Hypothalamus (tissue), 51 donors: ENCODE measurements at places on chromosomes 11 and 22.

DNA sequence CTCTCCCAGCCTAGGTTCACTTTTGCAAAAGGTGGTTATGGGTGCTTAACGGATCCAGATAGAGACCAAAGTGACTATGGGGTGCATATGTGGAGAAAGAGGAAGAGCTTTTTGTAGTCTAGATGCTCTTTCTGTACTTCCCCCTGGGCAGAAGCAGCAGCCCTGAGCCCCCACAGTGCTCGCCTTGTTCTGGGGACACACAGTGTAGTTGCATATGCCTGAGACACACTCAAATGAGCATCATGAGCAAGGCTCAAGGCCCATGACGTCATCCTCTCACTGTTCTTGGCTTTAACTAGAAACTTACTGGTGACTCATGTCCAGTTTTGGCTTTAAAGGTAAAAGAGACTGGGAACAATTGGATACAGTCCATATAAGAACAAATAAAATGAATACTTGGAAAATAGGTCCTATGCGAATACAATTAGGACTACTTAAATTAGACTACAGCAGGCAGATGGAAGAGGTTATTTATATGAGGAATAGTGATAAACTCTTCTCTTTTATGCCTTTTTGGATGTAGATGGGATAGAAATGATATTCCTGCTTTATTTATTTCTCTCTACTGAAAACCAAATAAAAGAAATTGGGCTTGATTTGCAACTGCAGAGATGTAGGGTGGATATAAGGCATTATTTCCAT, 20.1 kb upstream of the PEX26 start:
- no peak for DNase-seq

GRCh38 chr11:63998558-63999348, 12.5 kb downstream of the OTUB1 start:
- no peak for DNase-seq

GRCh38 chr11:131754671-131755070, 384.3 kb downstream of the NTM start:
- DNase-seq = no peak

GRCh38 chr22:25696763-25697162, 45.2 kb upstream of the MYO18B start:
- DNase-seq = no peak

DNA sequence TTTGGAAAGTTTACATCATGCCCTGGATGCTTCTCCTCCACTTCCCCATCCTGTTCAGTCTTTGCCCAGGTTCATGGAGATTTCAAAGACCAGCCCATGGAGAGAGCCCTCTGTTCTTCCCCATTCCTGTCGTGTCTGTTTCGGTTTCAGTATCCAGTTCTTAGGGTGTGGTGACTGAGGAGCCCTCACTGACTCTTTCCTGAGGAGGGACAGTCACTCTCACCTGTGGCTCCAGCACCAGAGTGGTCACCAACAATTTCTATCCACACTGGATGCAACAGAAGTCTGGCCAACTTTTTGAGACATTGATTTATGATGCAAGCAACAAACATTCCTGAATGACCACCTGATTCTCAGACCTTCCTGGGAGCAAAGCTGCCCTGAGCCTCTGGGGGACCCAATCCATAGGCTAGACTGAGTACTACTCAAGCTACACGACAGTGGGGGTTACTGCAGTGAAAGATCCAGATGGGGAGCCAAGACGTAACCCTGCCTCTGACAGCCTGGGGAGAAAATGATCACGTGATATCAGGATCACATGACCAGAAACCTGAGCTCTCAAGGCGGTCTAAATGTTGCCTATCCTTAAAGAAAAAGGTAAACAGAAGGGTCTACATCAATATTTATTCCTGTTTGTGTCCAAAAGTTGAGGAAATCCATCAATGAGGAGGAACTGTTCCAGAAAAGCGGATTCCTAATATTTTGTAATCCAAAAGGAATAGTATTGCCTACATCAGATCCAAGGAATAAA, 76.2 kb upstream of the VPREB1 start:
- DNase-seq = no peak

DNA sequence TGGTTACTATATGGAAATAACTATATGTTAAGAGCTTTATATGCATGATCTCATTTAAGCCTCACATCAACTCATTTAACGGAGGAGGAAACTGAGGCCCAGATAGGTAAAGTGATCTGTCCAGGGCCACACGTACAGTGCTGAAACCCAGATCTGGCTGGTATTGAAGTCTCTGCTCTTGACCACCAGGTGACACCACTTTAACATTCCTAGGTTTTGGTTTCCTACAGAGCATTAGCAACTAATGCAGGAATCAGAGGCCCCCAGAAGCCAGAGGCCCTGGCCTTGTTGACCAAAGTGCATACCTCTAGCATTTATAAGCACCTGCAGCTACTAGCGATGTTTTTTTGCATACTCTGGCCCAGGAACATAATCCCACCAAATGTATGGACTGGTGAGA, 12.9 kb upstream of the LIMK2 start:
- DNase-seq = no peak
